ENCODE measurements at places on chromosomes 1 and 21. TPM values are rescaled to one million over a fixed set of nuclear protein-coding genes. Genes with fewer than 3 reads are reported as not detected.

DNA sequence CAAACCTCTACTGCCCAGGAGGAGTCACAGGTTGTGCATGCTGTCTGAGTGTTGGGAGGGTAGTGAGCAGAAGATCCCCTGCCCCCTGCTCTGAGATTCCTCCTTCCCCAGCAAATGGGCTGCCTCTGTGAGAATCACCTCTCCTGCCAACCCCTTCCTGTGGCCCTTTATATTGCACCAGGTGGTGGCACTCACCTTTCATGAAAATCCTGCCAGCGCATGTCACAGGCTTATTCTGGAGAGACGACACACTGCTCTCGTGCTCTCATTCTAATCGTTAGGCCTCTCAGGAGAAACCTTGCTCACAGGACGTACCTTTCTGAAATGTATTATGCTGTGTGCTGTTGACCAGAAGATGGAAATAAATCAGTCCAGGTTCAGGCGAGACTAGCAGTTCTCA lies 113.7 kb downstream of the RGL1 start:
- DNase-seq = no peak

GRCh38 chr1:205998457-205999241 lies 4.5 kb downstream of the RAB7B start:
- no peak for DNase-seq

GRCh38 chr1:30919025-30919881 lies 10.7 kb upstream of the SDC3 start:
- no peak for DNase-seq

DNA sequence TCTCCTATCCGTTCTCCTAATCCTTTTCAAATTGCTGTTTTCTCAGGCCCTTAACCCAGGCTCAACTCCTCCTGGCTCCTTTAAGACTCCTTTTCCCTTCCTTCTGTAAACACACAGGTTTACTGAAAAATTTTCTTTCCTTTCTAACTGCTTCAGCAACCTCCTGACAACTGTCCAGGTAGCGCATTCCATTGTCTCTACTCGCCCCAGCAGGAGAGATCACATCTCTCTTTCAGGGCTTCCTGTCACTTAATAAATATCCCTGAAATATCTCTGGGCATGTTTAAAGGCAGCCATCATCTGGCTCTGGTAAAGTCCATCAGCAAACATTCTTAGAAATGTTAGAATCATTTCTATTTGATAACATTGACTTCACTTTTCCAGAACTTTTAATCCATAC lies 211.2 kb upstream of the PTBP2 start:
- DNase-seq = no peak

DNA sequence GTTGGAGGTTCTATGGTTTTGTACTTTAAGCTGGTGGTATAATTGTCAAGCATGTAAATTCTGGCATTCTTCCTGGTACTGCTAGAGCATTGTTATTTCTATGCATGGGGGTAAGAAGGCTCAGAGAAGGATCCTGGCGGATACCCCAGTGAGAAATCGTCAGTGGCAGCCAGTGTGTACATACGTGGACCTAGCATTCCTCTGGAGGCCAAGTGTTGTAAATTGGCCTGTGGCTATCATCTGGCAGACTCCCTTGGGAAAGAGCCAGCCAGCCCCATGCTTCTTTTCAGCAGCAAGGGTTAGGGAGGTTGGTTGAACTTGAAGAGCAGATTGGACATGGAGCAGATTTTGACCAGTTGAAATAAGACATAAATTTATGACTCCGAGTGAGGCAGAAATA lies 5.2 kb upstream of the AGO3 start:
- no peak for DNase-seq

DNA sequence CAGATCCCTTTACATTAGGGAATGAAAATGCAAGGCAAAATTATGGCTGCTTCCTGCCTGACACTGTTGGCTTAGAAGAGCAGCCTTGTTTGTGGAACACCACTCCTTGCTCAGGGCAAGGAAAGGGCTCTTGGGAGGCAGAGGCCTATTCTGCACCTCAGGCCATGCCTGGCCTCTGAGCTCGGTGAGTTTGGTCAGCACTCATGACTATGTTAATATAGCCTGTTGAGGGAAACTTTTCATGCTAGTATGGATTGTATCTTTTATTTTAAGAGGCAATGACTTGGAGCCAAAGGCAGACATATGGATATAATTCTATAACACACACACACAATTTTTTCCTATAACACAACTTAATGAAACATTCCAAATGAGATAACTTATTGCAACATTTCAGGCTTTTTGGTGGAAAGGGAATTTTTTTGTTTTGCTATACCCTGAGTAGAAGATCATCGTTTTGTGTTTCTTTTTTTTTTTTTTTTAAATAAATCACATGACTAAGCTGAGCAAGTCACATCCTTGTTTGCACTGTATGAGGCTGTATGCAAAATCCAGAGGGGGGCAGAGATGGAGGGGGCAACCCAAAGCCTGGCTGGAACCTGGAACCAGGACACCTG lies 5.6 kb upstream of the YRDC start:
- DNase-seq = no peak

DNA sequence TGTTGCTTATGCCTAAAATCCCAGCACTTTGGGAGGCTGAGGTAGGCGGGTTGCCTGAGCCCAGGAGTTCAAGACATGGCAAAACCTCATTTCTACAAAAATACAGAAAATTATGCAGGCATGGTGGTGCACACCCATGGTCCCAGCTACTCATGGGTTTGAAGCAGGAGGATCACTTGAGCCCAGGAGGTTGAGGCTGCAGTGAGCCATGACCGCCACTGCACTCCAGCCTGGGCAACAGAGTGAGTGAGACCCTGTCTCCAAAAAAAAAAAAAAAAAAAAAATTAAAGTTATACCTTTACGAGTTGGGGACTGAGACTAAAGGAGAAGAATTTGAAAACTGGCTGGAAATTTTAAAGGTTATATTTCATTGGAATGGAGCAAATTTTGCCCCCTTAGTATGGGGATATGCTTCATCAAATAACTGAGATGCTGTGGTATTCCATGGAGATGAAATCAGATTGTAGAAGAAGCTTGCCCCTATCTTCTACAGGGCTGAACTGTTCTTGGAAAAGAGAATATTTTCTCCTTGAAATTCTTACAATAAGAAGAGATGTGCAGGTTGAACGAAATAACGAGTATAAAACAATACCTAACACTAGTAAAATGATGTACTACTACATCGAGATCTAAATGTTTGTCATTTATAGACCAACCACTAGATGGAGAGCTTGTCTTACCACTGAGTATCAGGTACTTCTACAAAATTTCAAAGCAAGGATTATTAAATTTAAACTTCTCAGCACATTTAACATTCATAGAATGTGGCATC lies 34.9 kb upstream of the SCYL3 start:
- no peak for DNase-seq

GRCh38 chr1:113765306-113766230 lies 6.3 kb upstream of the PHTF1 start:
- no peak for DNase-seq

DNA sequence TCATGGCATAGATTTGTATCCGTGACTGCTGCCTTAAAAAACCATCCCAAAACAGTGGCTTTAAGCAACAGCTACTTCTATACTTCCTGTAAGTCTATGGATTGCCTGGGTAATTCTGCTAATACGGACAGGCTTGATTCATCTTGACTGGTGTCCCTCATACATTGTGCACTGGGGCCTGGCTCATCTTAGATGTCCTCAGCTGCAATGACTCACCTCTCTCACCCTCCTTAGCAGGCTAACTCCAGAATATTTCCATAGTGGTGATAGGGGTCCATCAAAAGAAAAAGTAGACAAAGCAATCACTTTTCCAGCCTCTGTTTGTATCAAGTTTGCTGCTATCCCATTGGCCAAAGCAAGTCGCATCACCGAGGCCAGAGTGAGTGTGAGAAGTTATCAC lies 409.1 kb upstream of the KAZN start:
- no peak for DNase-seq

DNA sequence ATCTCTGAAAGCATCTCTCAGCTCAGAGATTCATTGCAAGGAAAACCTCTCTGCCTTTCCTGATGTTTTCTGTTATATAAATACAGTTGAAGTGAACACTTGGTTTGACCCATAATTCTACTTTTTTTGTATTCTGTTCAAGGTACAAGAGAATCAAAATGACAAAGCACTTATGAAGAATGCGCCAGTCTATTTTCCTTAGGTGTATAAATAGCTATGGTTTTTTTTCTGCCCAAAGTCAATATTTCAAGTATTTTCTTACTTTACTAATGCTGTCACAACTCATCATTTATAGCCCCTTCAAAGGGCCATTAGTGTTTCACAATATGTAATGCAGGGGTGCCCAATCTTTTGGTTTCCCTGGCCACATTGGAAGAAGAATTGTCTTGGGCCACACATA lies 142.5 kb upstream of the C1orf105 start:
- DNase-seq = no peak

GRCh38 chr21:37670883-37671282 lies 245.4 kb downstream of the KCNJ6 start:
- DNase-seq = no peak

GRCh38 chr1:56444960-56445646 lies 134.3 kb downstream of the PLPP3 start:
- no peak for DNase-seq

GRCh38 chr1:53244141-53244540 lies 5.8 kb upstream of the MAGOH start:
- no peak for DNase-seq

GRCh38 chr1:151693057-151693651 lies 23.4 kb downstream of the CELF3 start:
- DNase-seq = no peak

GRCh38 chr1:115199416-115200132 lies 110.3 kb upstream of the TSPAN2 start:
- DNase-seq = no peak

DNA sequence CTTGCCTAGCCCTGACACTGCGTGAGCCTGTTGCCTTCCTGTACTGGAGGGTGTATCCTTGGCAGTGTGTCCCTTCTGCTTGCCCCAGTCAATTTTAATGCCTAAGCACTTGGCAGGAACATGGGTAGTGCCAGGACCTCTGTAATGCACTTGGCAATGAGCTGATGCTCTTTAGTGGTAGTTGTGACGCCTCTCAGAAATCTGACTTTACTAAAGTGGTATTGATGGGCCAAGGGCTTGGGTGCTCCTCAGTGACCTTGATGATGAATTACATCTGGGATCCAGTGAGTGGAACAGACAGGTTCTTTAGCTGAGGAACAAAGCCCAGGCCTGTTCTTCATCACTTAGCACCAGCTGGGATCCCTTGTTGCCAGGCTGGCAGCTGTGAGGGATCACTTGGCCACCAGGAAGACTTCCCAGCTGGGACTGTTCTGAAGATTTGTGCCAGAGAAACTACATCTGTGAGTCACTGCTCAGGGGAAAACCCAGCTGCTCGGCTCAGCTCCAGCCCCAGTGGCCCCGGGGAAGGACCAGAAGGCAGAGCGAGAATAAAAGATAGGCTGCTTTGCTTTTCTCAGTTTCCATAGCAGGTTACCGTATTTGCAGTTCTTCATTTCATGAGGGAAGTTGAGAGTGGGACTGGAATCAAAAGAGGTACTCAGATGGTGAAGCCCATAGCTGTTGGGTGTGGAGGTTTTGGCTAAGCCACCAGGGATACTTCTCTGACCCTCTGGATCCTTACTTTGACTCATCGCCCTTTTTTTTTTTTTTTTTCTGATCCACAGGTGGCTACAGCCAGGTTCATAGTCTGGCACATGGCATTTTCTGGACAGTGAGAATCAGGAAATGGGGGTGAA lies 28.5 kb upstream of the KCNA2 start:
- no peak for DNase-seq

- no peak for DNase-seq
Observed at GRCh38 chr1:47901001-47901575, 96.1 kb downstream of the TRABD2B start.

- no peak for DNase-seq
Observed at GRCh38 chr1:36492491-36492890, 9.8 kb upstream of the CSF3R start.

- no peak for DNase-seq
Observed at GRCh38 chr1:155591770-155592169, 18.2 kb upstream of the MSTO1 start.

GRCh38 chr1:201260236-201260590 lies 23.1 kb upstream of the PKP1 start:
- no peak for DNase-seq

GRCh38 chr1:52305417-52306226 lies 60.4 kb downstream of the CC2D1B start:
- DNase-seq = no peak

DNA sequence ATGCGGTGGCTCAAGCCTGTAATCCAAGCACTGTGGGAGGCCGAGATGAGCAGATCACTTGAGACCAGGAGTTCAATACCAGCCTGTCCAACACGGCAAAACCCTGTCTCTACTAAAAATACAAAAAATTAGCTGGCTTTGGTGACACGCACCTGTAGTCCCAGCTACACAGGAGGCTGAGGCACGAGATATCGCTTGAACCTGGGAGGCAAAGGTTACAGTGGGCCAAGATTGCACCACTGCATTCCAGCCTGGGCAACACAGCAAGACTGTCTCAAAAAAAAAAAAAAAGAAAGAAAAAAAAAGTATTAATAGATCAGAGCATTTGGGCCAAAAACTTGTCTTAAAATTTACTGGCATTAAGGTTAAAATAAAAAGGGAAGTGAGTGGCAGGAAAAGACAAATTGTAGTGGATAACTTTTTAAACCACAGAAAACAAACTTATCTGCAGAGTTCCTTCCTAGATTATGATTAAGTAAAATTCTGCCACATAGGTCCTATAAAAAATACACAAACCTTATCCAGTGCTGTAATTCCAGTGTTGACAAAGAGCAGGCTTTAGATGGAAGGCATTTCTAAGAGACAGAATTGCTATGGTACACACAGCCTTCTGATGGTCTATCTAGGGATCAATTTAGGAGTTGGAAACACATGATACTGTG lies 53.3 kb downstream of the EIF4G3 start:
- no peak for DNase-seq

- no peak for DNase-seq
Observed at GRCh38 chr1:218711884-218712674, 366.9 kb downstream of the TGFB2 start.

- no peak for DNase-seq
Observed at GRCh38 chr21:35340273-35340672, 291.2 kb upstream of the RUNX1 start.

DNA sequence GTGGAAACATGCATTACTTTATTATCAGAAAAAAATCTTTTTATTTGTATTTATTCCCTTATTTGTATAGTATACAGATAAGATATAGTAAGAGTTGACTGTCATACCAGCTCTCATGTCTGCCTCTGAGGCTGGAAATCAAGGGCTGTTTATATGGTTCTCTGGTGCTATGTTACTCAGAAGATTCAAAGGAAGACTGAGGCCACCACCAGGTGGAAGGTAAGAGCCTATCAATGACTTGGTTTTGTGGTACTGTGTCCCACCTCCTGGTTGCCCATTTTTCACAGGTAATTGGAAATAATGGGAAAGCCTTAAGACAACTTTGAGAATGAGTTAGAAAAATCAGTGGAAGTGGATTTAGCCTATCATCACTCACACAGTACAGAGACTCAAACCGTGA lies 342.1 kb downstream of the DSCAM start:
- DNase-seq = no peak

- no peak for DNase-seq
Observed at GRCh38 chr1:167824163-167824794, 89.7 kb downstream of the ADCY10 start.

Gene CNR2
- total RNA-seq = not detected

Gene SMCP
- total RNA-seq = not detected

Gene NAXE
- 75.4 TPM for total RNA-seq

Gene DISC1
- total RNA-seq = 3.5 TPM

Gene FOXJ3
- total RNA-seq = 48.6 TPM

Gene YIPF1
- 31.8 TPM for total RNA-seq

Gene TFB2M
- total RNA-seq = 22.0 TPM

Gene TRAF3IP3
- total RNA-seq = not detected

Gene GPR25
- not detected for total RNA-seq

Gene GBP1
- not detected for total RNA-seq

Gene SPRR3
- not detected for total RNA-seq

Gene CYYR1
- 37.9 TPM for total RNA-seq

Gene S100A7A
- not detected for total RNA-seq

Gene AKNAD1
- not detected for total RNA-seq
